ENCODE measurements at places on chromosomes 12 and 14.

DNA sequence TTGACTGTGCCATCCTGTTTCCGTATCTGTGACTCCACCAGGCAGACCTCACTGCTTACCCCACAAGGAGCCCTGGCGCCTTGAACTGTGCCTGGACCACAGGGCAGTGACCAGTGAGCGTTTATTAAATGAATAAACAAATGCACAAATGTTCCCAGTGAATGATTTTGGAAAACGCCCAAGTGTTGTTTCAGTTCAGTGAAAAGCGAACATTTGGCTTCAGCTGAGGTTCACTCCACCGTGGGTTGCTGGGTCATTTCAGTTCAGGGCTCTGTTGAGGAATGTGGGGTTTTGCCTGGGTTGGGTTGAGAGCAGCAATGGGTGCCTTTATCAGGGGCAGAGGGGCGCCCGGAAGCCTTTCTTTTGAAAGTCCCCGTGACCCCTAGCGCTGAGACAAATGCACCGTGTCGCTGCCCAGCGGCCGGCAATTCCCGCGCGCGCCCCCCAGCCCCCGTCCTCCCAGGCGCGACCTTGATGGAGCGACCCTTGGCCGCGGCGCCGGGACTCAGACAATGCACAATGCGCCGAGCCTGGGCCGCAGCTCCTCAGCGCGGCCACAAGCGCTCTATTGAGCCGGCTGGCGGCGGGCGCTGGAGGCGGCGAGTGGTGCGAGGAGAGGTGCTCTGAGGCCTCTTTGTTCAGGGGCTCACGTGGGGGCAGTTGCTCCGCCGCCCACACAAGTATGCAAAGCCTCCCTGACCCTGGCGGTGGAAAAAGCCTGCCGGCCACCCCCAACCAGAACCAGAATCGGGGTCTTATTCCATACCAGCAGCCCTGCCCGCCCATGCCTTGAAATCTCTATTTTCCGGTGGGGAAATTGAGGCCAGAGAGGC lies 40.5 kb upstream of the CLMN start:
- DNase-seq: no peak

DNA sequence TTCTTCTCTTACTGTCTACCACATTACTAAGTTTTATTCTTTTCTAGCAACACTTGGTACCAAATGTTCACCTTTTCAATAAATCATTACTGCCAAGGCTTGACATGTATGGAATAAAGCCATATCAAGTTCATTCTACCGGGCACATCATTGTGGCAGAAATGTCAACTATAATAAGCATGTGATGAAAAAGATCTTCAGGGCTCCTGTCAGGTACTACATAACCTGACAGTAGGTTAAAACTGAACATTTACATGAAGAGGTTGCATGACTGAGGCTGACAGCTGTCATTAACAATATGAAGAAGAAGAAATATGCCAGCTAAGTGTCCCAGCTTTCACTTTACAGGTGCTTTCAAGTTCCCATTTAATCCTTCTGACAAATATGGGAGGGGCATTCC lies 178.9 kb downstream of the KCNH5 start:
- DNase-seq: no peak

DNA sequence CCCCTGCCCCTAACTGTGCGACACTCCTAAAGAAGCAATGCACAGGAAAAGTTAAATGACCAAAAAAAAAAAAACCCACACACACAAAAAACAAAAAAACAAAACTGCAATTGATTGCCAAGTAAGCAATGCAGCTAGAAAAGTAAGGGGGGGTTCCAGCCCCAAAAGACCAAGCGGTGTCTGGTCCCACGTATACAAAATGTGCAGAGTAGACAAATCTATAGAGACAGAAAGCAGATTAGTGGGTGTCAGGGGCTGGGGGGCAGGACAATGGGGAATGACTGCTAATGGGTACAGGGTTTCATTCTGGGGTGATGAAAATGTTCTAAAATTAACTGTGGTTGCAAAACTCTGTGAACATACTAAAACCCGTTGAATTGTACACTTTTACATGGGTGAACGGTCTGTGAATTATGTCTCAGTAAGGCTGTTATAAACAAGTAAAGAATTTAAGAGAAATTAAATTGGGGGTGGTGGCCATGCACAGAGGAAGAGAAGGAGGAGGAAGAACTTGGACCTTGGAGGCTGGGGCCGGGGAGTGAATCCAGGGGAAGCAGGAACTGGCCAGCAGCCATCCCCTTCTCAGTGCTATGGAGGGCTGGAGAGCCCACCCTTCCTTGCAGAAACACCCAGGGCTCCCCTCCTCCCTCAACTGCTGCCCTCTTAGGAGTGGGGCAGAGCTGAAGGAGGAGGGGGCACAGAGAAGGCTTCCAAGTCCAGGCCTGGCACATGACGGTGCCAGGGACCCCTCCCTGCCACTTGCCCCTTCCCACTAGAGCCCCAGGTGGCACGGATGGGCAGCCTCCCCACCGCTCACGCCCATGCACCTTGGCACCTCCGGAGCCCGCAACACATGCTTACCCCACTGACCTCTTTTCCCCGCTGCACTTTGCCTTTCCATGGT lies 45.4 kb downstream of the KDM2B start:
- no peak for DNase-seq

- peak; percentile 62 for DNase-seq
Measured at GRCh38 chr12:111451649-111452129, 46.0 kb downstream of the SH2B3 start.

GRCh38 chr12:14408208-14408607 lies 42.7 kb downstream of the ATF7IP start:
- peak; percentile 54 for DNase-seq

DNA sequence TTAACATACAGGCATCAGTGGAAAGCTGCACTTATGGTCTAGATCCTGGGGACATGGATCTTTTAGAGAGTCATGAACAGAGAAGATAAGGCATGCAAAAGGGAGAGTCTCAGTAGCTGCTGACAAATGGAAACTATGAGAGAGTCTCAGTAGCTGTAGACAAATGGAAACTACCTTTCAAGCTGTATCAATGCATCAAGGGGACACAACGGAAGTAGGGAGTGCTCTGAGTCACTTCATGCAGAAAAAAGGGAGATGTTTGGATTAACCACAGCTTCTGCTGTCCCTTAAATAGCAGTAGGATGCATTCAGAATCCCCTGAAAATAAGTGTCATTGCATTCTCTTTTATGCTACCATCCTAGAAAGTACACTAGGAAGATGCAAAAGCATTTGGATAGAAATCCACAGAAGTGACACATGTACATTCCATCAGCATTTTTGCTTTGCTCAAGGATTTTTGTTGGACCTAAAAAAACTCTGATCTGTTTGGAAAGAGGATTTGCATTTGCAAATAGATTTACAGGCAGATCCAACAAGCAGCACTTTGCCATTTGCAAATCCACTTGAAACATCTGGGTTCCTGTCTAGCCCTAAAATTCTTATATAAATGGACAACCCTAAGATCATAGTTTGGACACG lies 227.5 kb upstream of the LMO3 start:
- no peak for DNase-seq

- peak; percentile 82 for DNase-seq
Measured at GRCh38 chr12:109445191-109445609, 31.9 kb downstream of the KCTD10 start.

DNA sequence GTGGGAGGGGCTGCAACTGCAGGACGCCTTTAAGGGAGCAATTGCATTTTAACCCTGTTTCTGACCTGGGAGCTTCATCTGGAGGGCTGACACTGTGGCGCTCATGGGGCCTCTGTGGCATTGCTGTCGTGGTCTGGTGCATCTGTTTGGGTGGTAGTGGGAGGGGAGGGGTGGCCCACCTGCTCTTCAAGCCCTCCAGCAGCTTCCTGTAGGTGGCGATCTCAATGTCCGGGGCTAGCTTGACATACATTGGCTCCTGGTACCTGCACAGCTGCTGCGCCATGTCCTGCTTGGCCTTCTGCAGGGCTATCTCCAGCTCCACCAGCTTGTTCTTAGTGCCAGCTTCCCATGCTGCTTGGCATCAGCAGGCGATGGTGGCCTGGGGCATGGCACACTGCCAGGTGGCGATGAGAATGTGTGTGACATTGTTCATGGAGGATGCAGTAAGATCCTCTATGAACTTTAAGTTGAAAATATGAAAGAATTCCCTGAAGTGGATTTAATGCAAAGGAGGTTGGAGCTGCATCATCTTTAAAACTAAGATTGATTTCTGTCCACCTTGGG lies 7.7 kb upstream of the KRT82 start:
- DNase-seq: no peak

- no peak for DNase-seq
Measured at GRCh38 chr12:954741-955140, 5.2 kb upstream of the RAD52 start.

GRCh38 chr12:64729909-64730587 lies 29.2 kb downstream of the GNS start:
- no peak for DNase-seq

DNA sequence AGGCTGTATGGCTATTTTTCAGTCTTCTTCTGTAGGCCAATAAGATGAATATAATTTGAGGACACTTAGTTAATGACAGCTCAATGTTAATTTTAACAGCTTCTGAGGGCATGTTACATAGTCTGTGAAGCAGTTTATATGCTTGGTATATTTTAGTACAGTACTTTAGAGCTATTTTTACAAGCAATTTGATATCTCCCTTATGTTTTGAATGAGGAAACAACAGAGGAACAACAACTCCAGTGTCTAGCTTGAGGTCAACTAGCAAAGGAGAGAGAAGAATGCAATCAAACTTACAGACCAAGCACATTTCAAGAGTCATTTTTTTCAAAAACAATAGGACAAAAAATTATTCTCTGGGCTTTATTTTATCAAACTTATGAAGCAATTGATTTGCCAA lies 469.1 kb upstream of the DCN start:
- no peak for DNase-seq

GRCh38 chr12:104605685-104606084 lies 148.9 kb downstream of the CHST11 start:
- DNase-seq: no peak

DNA sequence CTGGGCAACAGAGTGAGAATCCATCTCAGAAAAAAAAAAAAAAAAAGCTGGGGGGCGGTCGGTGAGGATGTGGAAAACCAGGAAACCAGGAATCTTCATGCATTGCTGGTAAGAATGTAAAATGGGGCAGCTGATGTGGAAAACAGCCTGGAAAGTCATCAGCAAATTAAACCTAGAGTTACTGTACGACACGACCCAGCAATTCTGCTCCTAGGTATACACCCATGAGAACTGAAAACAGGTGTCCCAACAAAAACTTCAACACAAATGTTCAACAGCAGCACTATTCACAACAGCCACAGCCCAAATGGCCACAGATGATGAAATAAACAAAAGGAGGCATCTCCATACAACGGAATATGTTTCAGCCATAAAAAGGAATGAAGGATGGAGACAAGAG lies 97.3 kb downstream of the NCOR2 start:
- DNase-seq: no peak

Data from astrocyte of the spinal cord (primary cell).